ENCODE measurements at places on chromosomes 3 and 15.

DNA sequence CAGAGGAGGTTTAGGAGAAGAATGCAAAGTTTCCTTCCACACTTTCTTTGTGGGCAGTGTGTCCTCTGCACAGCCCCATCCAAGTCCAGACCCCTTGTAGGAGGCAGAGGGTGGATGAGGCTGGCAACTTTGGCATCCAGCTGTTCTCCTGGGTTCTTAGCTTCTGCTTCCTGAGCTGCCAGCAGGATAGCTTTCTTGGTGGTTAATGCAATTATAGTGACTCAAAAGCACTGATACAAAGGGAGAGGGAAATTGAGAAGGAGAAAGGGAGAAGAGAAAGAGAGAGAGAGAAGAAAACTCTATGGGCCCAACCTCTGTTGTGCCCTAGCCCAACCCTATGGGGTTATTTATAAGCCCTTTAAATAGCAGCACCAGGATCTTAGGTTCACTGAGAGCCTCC lies 4.5 kb upstream of the TNFAIP8L3 start:
- DNase-seq, result no peak

GRCh38 chr3:150388498-150389418 lies 19.3 kb upstream of the TSC22D2 start:
- no peak for DNase-seq

GRCh38 chr3:31274326-31275024 lies 258.2 kb upstream of the STT3B start:
- no peak for DNase-seq

- no peak for DNase-seq
Measured at GRCh38 chr3:194577986-194578905, 55.0 kb downstream of the TMEM44 start.

DNA sequence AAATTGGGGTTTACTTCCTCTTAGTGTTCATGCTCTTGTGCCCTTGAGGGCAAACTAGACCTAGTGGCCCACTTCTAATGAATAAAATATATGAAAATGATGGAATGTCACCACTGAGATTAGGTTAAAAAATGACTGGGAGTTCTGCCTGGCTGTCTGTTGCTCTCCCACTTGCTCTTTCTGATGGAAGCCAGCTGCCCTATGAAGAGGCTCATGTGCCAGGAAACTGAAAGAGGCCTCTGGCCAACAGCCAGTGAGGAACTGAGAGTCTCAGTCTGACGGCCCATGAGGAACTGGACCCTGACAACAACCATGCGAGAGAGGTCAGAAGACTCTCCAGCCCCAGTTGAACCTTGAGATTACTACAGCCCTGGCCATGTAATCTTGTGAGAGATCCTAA lies 107.1 kb upstream of the FHIT start:
- DNase-seq, result no peak

DNA sequence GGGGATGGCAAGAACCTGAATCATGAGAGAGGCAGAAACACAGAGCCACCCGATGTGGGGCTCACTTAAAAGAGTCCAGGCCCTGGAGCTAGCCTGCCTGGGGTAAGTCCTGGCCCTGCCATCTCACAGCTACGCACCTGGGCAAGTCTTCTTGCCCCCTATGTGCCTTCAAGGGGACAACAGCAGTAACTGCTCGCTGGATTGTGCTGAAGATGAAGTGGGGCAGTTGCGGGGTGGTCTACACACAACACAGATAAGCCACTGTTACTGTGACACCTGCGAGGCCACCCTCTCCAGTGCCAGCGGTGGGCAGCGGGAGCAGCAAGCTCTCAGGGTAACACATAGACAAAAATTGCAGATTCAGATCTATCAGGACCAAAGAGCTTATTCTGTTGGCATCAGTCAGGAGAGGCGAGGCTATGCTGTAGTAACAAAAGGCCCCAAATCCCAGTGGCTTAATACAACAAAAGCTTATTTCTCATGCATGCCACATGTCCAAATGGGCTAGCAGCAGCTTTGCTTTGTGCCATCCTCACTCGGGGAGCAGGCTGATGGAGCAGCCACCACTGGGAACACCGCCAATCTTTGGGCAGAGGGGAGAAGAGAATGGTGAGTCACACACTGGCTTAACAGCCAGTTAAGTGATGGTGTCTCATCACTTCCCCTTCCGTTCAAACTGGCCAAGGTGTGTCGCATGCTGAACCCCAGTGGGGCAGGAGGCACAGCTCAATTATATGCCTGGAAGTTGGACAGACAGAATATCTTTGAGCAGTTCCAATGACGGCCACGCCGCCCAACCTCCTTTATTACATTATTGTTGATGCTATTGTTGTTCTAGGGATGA lies 78.3 kb downstream of the WNT7A start:
- no peak for DNase-seq

DNA sequence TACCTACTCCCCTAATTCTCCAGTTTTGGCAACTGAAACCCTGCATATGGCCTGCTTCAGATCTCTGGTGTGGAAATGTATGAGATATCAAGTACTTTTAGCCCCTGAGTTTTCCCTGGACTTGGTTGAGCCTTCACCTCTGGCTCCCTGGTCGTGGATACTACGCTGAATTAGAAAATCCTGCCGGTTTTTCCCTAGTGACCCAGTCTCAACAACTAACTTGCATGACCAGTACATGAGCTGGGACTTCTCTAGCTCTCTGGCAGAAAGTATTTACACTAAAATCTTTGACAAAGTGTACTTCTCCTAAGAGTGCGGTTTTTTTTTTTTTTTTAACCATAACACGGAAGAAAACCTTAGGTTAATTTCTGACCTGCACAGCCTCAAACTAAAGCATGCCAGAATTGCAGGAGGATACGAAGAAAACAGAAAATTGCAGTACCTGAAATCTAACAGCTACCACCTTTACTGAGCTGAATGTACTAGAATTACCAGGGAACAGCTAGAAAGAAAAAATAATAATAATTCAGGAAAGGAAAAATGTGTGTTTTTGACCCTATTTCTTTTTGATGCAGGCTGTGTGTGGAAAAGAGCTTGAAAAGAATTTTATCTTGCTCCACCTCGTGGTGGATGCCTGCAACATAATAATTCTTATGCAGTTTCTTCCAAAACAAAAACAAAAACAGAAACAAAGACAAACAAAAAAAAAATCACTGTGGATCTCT lies 165.6 kb downstream of the GMNC start:
- DNase-seq, result no peak

- DNase-seq, result no peak
Measured at GRCh38 chr15:99706557-99707303, 26.5 kb downstream of the LYSMD4 start.

GRCh38 chr3:14884665-14885064 lies 62.7 kb upstream of the NR2C2 start:
- DNase-seq, result no peak

GRCh38 chr3:10242182-10243065 lies 5.8 kb upstream of the TATDN2 start:
- DNase-seq, result no peak

DNA sequence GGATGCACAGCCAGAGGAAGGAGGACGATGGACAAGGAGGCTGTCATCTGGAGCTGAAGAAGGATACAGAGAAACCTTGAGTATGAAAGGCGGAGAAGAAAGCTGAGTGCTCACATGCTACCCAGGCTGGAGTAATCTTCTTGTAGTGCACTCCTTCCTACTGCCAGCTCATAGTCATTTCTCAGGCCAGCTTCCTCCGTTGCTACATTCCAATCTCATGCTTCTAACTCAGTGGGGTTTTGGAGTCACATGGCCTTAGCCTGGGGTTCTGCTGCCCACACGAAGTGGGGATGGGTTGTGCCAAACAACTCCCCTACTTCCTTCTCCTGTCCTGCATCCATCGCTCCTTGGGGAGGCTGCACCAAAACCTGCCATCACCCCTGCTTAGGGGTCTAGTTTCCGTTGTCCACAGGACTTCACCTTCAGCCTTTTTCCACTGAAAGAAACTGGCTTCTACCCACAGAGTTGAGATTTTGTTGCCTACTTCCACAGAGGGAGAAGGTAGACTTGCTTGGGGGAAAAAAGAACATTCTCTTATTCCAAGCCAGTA lies 239.9 kb downstream of the EPHB1 start:
- DNase-seq, result no peak

GRCh38 chr15:99440551-99441443 lies 125.0 kb upstream of the MEF2A start:
- peak; percentile 42 for DNase-seq

Measured in NCI-H524 (cell line).